Brain pericyte (primary cell): ENCODE measurements at places on chromosomes 16 and 17.
A peak's percentile ranks its signal among the peaks of the same experiment; 100 is the strongest.

DNA sequence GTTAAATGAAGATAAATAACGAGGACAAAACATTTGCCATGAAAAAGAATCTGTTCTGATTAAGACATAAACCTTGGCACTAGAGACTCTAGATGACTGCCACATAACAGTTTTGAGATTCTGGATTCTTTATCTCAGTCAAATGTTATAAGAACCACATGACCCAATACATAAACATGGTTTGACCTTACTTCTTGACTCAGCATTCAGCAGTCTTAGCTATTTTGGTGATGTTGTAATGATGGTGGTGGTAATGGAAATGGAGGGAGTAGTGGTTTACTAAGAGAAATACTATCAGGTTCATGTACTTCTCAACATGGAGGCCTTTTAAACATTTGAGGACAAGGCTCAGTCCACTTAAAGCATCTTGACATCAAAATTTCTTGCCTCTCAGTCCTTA is 925.4 kb downstream of the CDH11 start:
- DNase-seq: no peak

- DNase-seq: no peak
Observed at GRCh38 chr16:70475054-70475871, 20.9 kb downstream of the FCSK start.

DNA sequence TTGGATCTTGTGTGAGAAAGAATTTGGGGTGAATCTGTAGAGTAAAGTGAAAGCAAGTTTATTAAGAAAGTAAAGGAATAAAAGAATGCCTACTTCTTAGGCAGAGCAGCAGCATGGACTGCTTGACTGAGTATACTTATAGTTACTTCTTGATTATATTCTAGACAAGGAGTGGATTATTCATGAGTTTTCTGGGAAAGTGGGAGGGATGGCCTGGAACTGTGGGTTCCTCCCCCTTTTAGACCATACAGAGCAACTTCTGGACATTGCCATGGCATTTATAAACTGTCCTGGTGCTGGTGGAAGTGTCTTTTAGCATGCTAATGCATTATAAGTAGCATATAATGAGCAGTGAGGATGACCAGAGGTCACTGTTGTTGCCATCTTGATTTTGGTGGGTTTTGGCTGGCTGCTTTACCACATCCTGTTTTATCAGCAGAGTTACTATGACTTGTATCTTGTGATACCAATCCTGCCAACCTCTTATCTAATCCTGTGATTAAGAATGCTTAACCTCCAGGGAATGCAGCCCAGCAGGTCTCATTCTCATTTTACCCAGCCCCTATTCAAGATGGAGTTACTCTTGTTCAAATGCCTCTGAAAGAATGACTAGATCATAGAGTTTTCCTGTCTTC is 58.7 kb downstream of the HSD17B2 start:
- no peak for DNase-seq

GRCh38 chr16:22961206-22961605 is 147.2 kb downstream of the HS3ST2 start:
- no peak for DNase-seq

DNA sequence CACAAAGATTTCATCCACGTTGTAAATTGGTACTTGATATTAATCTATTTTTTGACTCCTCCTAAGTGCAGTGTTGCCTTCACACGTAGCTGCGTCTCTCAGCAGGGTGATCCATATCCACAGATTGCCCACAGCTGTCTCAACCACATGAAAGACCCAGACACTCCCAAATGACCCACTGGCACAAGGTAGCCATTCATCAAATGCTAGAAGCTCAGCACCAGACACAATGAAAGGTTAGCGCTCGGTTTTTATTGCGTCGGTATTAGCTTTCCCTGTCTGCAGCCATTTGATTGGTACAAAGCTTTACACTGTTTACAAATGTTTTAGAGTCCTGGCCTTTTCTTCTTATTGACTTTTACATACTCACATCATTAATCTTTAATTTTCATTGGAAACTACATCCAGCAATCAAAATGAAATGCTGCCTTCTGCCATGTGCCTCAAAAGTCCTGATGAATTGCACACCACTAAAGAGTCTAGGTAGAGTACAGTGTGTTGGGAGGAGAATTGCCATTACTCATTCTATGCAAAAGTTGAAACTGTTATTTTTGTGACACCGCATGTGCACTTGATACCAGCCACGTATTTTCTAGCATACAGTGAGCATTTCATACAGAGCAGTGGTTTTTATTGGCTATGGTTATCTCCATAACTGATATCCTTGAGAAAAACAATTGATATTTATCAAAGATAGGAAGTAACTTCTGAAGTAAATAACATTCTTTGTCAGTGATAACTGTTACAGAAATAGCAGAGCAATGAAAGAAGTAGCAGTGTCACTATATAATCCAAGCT is 127.3 kb upstream of the NUDT7 start:
- no peak for DNase-seq

DNA sequence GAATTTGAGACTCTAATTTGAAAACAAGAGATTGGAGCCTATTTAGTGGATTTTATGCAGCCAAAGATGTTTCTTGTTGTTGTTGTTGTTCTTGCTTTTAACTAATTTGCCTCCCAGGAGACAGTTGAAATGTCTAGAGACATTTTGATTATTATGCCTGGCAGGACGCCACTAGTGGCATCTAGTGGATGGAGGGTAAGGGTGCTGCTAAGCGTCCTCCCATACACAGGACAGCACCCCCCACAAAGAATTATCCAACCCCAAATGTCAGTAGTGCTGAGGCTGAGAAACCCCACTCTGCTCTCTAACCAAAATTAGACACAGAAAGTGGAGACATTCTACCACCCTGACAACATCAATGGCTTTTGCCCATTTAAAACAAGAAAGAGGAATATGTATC is 15.4 kb upstream of the HSBP1 start:
- no peak for DNase-seq

DNA sequence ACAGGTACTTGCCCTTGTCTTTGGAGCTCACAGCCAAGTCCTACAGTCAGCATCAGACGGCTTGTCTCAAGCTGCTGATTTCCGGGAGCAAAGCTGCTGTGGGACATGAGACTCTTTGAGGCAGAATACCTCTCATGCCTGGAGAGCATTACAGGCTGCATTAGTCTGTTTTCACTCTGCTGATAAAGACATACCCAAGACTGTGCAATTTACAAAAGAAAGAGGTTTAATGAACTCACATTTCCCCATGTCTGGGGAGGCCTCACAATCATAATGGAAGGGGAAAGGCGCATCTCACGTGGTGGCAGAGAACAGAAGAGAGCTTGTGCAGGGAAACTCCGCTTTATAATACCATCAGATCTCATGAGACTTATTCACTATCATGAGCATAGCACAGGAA is 661.2 kb downstream of the WWOX start:
- no peak for DNase-seq

DNA sequence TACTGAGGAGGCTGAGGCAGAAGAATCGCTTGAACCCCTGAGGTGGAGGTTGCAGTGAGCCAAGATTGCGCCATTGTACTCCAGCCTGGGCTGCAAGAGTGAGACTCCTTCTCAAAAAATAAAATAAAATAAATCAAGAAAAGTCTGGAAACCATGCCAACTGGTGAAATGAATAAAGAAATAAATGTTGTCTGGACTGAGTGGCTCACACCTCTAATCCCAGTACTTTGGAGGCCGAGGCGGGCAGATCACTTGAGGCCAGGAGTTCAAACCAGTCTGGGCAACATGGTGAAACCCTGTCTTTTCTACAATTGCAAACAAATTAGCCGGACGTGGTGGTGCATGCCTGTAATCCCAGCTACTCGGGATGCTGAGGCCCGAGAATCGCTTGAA is 744 bp upstream of the LRRC37A3 start:
- no peak for DNase-seq

DNA sequence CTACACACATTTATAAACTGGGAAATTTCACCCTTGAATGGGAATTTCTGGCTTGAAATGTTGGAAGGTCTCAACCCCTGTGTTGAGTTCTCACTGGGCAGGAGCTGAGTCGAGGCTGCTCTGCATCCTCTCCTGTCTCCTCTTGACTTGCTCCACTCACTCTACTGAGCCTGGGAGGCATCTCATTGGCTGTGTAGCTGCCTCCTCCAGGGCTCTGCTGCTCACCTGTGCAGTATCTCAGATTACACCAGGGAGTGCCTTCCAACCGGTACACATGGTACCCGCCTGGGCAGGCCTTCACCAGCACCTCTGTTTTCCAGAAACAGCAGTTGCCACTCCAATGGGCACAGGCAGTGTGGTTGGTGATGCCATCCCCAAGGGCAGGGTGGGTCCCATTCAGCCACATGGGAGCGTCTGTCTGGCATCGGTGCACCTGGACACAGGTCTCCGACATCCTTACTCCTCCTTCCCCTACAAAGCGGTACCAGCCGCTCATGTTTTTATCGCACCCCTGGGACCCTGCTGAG is 3.7 kb downstream of the GP2 start:
- no peak for DNase-seq

GRCh38 chr16:12419151-12419550 is 384.5 kb downstream of the CPPED1 start:
- no peak for DNase-seq

DNA sequence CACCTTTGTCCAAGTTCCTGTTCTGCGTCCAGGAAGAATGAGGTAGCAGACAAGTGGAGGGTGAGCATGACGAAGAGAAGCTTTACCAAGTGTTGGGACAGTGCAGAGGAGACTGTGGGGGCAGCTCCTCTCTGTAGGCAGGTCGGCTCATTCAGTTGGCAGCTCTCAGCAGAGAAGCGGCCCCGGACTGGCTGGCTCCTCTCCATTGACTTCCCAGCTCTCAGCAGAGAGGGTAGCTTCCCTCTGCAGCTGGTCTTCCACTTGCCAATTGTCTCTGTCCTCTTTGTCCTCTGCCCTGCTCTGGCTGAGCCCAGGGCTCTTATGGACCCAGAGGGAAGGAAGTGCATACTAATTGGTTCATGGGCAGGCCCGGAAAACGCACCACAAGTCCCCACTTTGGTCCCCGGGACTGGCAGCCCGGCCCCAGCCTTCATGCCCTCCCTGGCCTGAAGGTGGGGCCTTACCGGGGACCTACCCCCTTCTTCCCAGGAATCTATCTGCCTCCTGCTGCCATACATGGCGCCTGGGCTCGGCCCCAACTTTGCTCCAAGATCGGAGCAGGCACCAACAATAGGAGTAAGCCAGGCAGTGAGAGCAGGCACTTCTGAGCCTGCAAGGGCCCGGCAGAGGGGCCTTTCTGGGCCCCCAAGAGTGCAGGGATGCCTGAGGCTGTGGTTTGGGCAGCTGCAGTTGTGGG is 10.1 kb downstream of the KCTD5 start:
- DNase-seq: no peak

DNA sequence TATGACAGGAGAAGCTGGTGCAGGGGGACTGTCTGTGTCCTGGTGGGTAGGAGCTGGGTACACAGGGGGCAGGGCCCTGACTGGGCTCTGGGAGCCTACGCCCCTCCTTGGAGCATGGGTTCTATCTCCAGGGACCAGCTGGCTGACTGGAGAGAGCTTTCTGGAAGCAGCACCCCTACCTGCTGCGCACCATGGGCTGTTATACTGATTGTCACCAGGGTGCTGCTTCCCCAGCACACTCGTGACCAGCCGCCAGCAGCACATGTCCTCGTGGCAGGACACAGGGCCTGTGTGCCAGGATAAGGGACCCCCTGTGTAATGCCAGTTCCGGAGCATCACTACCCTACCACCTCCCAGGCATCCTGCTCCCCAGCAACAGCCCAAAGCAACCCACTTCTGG is 106.0 kb downstream of the AMFR start:
- no peak for DNase-seq

DNA sequence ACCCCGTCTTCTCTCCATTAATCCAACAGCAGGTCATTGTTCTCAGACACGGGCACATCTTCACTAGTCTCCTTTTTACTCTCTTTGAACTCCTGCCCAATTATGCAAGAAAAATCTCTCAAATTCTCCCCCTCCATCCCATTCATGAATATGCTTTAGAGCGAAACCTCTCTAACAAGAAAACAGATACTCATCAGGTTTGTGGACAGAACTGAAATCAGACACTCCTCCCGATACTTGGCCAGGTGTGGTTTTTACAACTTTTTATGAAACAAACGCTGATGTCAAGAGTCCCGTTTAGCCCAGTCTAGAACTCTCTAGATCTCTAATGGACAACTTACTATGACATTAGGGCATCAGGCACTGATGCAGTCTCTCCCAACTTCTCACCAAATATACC is 40.9 kb downstream of the PIK3R5 start:
- DNase-seq: no peak

GRCh38 chr16:23608194-23608593 is 12.1 kb upstream of the NDUFAB1 start:
- DNase-seq: no peak

DNA sequence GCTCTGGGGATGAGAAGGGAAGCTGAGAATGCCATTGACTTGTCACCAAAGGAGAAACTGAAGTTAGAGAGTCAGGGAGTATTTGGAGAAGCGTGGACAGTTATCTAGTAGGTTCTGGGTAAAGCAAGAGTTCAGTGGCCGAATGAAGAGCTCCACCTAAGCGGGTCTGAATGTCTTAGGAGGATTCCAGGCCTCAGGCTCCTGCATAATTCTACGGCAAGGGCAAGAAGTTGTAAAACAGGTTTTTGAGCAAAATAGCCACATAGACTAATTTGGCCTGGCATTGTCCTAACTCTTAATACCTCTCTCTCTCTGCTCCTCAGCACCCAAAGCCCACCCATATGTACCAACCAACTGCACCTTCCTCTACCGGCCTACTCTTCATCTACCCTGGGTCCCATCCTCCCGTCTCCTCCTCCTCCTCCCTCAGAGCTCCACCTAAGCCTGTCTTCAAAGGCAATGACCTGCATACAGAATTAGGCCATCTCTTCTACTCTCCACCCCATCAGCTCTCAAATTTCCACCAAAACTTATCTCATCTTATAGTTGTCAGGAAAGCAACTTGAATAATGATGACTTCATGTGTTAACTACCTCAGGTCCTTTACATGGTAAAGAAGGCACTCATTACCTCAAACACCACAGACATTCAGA is 42.0 kb upstream of the KCNJ2 start:
- no peak for DNase-seq

- DNase-seq: no peak
Observed at GRCh38 chr17:12659500-12659899, 6.2 kb upstream of the MYOCD start.

- peak; percentile 97 for DNase-seq
Observed at GRCh38 chr16:75377729-75378386, 55.4 kb downstream of the CFDP1 start.

DNA sequence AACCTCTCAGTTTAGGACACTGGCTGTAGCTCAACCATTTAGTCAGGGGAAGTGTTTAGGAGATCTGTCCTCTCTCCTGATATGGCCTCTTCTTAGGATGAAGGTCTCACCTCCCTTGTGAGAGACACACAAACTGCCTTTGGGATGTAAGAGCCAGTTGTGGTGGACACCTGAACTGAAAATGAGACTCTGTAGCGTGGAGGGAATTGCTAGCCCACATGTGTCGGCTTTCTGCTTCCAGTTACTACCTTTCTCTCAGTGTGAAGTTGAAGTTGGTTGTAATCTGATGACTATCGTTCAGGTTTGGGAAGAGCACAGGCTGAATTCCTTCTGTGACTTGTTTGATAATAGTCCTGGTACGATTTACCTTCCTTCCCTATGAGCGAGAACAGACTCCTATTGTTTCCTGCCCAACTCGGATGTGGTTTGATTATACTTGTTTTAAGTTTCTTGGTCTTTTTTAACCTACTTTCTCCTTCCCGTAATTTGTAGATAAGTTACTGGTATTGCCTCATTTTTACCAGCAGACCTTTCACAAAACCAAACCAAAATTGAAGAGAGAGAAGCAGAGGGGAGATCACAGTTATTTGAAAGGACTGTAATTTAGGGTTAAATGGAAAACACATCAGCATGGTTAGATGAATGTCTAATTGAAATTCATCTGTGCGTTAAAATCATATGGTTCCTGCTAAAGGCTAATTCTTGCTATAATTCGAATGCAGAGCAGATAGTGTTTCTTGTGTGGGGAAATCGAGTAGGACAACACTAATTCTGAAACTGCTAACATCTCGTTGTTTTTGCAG is 43.2 kb downstream of the CLEC16A start:
- no peak for DNase-seq
